HS-27A (cell line): ENCODE measurements at places on chromosomes 11 and 22.

- DNase-seq, result no peak
These were observed 10.7 kb downstream of the XNDC1N start for GRCh38 chr11:71917646-71918140.

DNA sequence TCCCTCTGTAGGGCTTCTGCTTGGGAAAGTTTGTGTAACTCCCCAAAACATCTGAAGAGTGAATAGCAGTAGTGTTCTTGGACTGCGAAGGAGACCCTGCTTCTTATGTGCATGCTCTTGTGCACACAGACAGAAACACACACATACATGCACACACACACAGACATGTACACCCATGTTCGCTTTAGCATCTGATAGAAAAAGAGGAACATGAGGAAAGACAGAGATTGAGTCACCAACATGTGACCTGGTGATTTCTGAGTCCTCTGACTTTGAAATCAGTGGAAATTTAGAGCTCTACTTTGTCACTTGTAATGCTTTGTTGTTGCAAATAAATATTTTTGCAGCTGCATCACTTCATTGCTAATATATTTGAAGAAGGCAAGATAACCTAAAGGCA lies 23.8 kb downstream of the CD44 start:
- DNase-seq, result no peak

GRCh38 chr22:49685116-49685515 lies 142.6 kb downstream of the BRD1 start:
- no peak for DNase-seq

DNA sequence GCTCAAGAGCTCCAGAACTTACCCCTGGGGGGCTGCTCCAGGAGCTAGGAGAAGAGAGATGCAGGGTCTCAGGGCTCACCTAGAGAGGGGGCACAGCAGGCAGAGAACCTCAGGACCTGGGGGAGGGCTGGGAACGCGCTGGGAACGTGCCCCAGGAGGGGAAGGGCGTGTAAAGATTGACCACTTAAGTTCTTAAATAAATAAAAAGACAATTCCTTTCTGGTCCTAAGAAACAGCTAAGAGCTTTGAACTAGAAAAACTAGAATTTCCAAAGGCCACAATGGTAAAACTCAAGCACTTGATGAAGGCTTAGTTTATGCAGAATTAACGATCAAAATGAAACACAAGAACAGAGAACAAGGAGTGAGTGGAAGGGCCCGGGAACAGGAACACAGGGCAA lies 89.1 kb downstream of the CELSR1 start:
- no peak for DNase-seq

DNA sequence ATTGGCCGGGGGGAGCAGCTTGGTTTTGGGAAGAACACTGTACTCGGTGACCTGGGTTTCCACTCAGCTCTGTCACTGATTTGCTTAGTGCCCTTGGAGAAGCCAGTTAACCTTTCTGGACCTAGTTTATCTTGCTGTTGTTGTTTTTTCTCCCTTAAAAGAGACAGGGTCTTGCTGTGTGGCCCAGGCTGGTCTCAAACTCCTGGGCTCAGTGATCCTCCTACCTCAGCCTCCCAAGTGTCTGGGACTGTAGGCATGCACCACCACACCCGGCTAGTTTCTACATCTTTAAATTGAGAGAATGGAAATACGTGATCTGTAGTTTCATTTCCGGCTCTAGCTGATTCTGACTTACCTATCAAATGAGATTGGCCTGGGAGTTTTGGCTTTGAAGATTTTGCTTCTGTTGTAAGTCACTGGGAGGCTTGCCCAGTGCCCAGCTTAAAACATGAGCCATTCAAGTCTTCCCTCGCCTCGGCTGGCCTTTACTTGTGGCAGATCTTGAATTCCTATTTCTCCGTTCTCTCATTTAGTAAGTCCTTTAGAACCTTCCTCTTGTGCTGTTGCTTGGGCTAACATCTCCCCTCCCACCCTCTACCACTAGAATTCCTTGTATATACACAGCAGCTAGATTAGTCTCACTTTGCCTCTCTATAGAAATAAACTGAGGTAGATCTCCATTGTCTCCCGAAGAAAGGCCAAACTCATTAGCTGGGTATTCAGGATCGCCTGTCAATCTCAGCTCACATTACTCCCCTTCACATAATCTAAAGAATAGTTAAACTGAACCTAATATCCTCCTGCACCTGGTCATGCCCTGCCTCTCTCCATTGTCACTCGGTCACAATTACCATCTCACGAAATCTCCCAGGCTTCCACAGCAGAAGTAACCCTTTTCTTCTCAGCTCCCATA lies 87.7 kb upstream of the SLC25A18 start:
- DNase-seq, result no peak

DNA sequence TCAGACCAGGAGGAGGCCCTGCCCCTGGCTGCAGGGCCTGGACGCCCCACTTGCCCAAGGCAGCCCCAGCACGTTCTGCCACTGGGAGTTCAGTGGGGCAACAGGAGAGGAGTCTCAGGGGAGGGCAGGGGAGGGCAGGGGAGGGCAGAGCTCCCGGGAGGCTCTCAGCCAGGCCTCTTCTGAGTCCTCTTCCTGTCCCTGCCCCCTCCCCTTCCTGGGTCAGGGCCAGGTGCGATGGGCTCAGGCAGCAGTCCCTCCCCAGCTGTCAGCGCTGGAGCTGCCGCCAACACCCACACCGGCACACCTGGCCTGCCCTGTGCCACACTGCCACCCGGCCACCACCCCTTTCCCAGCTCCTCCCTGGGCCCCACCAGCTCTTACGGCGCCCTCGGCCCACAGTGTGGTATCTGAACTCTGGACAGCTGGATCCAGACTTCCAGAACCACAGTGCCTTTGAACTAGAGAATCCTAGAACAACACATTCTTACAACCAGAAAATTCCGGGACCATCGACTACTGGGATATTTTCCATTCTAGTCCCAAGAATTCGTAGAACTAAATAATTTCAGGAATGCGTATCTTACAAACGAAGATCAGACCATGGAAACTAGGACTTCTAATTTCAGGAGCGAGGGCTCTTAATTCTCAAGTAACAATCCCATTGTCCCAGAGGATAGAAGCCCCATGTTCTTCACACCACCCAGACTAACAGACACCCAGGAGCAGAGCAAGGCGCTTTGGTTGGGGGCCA lies 21.8 kb downstream of the RPL3 start:
- DNase-seq, result no peak

DNA sequence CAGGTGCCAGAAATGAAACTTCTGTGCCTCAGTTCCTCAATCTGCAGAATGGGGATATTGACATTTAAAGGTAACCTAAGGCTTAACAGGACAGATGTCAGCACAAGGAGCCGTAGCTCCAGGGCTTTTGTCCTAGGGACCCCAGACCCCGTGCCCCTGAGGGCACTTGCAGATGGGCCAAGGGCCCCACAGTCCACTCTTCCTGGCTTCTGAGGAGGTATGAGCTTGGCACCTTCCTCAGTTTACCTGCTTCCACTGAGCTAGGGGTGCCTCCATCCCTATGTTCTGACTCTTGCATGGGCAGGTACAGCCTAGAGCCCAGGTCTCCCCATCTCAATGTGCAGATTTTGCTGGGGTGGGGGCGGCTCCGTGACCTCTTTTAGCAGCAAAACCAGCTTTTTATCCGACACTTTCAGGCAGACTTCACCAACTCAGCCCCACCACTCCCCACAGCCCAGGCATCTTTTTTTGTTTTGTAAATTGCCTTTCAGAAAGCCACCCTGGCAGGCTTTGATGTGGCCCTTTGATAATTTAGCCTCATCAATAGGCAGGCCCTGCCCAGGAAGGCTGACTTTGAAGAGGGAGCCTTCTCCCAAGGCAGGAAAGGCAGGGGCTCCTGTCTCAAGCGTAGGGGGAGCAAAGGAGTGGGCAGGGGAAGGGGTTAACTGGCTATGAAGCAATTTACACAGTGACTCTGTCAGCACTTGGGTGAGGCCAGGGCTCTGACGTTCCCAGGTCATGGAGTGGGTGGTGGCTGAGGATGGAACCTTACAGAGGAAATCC lies 23.7 kb upstream of the FGF3 start:
- no peak for DNase-seq

DNA sequence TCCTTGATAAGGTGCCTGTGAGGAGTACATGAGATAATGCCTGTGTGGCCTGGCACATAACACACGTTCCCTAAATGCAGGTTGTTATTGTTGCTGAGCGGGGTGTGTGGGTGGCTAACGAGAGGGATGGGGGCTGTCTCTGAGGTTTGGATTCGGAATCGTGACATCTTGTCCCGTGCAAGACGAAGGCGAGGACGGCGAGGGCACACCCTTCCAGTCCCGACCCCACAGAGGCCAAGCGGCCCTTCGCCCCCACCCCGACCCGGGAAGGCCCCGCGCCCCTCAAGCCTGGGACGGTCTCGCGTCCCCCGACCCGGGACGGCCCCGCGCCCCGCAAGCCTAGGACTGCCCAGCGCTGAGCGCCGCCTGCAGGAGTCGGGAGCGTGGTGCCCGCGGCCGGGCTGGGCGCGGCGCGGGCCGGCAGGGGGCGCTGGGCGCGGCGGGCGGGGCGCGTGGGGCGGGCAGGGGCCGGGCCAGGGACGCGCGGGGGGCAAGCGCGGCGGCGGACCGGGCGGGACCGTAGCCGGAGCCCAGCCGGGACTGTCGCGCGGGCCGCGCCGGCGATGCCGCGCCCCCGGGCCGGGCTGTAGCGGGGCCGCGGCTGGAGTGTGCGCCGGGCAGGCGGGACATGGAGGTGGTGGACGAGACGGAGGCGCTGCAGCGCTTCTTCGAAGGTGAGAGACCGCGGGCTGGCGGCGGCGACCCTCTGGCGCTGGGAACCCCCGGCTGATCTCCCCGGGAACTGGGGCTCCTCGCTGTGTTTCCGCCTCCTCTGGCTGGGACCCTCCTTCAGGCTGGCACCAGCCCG lies at the start of gene MYRF:
MYRF (plus strand) TSS at position 520 of the 808 bp plus-strand sequence; CDS start at position 629, 109 bp downstream.
- DNase-seq, result no peak
